Cardiac fibroblast (primary cell): ENCODE measurements at places on chromosomes 2 and 18.

- DNase-seq, result peak; percentile 87
These were observed 14.3 kb upstream of the STAM2 start for GRCh38 chr2:152189622-152190495.

- DNase-seq, result no peak
These were observed 36.1 kb upstream of the TXNDC2 start for GRCh38 chr18:9849407-9850283.

DNA sequence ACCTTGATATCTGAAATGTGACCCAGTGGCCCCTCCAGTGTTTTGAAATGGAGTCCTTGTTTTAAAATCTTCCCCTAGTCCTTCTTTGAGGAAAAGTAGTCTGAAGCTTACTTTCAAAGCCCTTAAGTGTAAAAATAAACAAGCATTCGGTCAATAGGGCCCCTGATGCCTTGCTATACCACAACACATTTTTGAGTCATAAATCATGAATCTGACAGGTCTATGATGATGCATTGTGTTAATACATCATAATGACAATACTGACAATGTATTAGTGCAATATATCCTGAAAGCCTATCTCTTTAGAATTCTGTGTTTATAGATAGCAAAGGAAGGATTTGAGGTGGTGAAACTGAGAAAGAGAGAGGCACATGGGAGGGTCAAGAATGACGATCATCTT is 464.2 kb downstream of the MEIS1 start:
- peak; percentile 13 for DNase-seq

DNA sequence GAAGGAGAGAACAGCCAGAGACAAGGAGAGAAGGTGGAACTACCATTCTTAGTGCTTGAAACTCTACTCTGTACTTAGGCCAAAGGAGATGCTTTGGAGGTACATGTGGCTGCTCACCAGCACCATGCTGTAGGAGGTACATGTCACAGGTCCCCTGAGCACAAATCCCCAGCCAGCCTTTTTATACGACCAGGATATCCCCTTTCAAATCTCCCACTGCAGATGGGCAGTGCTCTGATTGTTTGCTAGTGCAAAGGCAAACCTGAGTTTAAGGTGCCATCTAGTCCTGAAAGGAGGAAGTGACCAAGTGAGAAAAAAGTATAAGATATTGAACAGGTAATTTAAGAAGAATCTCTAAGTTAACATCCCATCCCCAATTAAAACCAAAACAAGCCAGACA is 17.1 kb upstream of the TTC21B start:
- DNase-seq, result no peak

DNA sequence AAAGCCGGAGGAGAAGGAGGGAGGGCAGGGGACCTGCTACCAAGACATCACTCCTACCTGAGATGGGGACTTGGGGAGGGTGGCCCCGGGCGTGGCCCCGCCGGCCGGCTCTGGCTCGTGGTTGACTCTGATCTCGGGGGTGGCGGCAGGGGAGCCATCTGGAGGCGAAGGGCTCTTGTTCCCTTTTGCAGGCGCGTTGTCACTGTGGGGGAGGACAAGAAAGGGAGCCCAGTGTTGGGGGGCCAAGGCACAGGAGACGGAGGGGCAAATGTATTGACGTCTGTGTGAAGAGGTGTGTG is 48.1 kb downstream of the BIN1 start:
- no peak for DNase-seq

- no peak for DNase-seq
These were observed 3.5 kb downstream of the PRKD3 start for GRCh38 chr2:37321029-37321682.

DNA sequence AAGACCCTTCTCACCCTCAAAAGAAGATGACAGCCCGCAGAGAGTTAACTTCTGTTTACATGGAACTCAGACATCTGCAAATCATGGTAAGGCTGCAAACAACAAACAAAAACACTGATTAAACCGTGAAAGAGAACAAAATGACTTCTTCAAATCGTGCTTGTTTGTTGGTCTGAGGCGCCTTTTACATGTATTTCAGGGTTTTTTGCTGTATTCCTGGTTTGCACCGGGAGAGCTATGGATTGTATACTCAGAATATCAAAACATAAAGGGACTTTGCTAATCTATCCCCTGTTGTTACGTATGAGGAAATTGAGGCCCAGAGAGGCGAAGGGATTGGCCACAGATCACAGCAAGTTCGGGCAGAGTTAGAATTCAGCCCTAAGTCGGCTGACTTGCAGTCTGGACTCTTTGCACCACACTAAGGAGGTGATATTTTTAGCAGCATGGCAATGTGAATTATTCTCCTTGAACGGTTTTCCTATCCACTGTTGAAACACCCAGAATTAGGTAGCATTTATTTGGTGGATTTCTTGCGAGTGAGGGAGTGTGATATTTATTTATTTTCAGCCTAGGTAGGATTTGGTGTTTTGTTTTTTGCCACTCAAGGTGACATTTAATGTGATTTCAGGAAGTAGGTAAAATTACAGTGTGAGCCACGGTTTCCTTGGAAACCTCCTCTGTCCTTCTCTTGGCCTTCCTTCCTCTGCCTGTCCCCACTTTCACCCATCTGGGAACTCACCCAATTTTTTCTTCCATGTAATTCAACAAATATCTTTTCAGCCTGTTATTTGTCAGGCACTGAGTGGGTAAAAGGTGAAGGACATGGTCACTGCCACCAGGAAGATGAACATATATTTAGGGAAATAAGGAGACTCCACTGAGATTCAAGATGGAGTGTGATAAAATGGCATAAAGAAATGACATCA is 980 bp upstream of the PDE6D start:
- peak; percentile 85 for DNase-seq

GRCh38 chr2:58876126-58876525 is 635.0 kb upstream of the FANCL start:
- DNase-seq, result no peak

- DNase-seq, result no peak
These were observed 4.6 kb downstream of the SETBP1 start for GRCh38 chr18:44685296-44685695.

DNA sequence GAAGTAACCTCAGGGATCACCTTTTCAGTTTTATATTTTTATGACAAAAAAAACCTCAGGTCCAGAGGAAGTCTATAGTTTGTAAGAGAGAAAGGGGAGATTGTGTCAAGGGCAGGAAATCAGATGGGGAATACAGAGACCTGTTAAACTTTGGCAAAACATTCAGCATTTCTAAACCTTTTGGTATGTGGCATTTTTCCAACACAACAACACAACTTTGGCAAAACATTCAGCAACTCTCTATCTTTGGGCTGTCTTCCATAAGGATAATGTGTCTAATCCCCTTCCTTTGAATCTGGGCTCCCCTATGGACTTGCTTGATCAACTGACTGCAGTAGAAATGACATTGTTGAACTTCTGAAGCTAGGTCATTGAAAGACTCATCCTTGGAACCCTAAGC is 220.6 kb upstream of the CCDC68 start:
- DNase-seq, result peak; percentile 51

GRCh38 chr2:223182356-223182755 is 130.4 kb downstream of the KCNE4 start:
- no peak for DNase-seq

- no peak for DNase-seq
These were observed 94.3 kb downstream of the LOXHD1 start for GRCh38 chr18:46562674-46563192.

DNA sequence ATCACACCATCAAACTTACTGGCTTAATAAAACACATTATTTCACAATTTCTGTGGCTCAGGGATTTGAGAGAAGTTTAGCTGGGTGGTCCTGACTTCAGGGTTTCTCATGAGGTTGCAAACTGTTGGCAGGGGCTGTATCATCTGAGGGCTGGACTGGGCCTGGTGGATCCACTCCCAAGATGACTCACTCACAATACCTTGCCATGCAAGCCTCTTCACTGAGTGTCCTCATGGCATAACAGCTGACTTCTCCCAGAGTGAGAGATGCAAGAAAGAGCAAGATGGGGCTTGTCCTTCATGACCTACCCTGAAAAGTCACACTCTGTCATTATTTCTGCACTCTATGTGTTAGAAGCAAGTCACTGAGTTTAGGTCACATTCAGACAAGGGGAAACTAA is 73.8 kb downstream of the AQP4 start:
- no peak for DNase-seq

- peak; percentile 81 for DNase-seq
These were observed 18.0 kb upstream of the FAP start for GRCh38 chr2:162261032-162261945.
